ENCODE measurements at places on chromosomes 3 and 15.

- DNase-seq: no peak
These were observed 128.4 kb upstream of the TP63 start for GRCh38 chr3:189502676-189503257.

GRCh38 chr3:78507196-78507984 is 1260.4 kb downstream of the ROBO1 start:
- DNase-seq: no peak

DNA sequence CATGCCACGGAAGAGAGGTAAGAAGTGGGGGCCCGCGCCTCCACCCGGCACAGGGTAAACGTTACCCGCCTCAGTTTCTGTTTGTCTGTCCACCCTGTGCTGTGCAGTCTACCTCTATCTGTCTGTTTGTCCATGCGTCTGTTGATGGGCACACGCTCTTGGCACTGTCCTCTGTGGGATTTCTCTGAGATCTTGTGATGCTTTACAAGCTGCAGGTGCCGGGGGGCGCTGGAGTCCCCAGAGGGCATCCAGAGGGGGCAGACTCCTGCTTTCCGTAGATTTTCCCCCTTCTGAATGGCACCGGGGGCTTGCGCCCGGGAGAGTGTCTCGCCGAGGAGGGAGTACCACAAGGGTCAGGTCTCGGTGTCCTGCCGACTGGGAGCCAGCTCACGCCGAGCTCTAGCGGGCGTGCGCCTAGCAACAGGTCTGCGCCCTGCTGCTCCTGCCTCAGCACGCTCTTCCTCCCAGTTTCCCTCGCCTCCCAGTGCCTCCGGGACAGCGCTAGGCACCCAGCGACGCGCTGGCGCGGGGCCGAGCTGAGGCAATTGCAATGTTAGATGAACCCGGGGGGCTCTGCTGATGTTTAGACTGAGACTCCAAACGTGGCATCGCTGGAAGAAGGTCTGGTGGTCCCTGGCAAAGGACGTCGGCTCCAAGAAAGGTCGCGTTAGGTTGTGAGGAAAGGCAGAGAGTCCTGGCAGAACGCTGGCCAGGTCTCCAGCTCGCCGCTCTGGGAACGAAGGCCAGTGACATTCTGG is 667 bp downstream of the CEMIP start:
- DNase-seq: no peak

- DNase-seq: no peak
These were observed at the start of gene SHC4 for GRCh38 chr15:48963524-48964113. Gene SHC4 (minus strand): TSS chr15:48963919. CDS start chr15:48963015, 904 bp downstream.

DNA sequence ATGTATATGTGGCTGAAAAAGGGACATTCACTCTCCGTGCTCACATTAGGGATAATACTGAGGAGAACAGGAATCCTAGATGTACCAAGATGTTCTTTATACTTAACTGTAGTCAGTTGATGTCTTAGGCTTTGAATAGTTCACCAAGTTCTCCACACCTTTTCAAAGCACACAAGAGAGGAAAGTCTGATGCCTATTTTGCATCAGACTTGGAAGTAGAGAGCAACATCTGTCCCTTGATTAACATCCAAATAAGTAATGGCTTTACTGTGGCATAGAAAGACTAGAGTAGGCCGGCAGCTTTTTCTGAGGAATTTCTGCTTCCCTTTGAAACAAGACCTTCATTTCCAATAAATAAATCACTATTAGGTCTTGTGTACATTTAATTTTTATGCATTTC is 34.0 kb downstream of the PIGB start:
- DNase-seq: no peak

DNA sequence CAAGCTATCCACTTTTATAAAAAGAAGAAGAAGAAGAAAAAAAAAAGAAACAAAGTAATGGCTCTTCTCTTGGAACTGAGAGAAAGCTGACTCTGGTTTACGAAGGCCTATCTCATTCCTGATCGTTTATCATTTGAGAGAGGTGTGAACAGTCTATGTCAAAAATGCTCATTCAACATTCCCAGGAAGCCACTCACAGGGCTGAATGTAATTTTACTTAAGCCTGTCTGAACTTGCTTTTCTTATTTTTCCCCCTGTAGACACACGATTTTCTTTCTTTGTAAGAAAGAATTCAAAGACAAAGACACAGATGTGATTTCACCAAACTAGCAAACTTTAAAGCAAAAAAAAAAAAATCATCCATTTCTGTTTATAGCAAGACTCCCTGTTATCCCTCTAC is 805.8 kb downstream of the FHIT start:
- no peak for DNase-seq

DNA sequence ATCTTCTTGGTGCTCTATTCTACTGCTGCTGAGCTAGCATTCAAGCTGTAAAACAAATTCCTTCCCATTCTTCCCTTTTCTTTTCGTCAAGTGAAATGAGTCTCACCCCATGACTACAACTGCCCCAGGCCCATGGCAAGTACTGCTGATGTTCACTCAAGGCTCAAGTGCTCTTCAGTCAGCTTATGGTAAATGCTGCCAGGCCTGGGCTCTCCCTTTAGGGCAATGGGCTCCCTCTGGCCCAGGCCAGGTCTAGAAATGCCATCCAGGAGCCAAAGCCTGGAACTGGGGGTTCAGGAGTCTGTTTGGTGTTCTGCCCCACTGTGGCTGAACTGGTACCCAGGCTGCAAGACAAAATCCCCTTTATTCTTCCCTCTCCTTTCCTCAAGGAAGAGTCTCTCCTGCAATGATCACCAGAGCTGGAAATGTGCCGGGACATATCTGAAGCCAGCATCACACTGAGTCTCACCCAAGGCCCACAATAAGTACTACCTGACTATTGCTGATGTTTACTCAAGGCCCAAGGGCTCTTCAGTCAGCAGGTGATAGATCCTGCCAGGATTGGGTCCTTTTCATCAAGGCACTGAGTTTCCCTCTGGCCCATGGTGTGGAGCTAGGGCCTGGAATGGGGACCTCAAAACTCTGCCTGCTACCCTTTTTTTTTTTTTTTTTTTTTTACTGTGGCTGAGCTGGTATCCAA is 205.0 kb upstream of the STAC start:
- no peak for DNase-seq

DNA sequence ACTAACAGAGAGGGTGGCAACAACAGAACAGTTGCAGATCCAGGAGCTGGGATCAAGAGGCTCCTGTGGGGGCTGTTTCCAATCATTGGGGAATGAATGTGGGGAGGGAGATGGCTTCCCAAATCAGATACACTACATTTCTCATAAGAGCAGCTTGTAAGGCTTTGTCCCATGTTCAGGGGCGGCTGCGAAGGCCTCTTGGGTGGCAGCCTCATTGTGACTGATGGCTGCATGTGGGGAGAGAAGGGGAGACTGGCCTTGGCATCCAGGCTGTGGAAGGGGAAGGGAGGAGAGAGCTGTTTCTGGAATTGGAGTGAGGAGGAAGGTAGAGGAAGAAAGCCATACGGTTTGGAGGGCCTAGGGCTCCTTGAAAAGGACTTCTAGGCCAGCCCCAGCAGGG is 326.6 kb upstream of the RGMA start:
- no peak for DNase-seq

DNA sequence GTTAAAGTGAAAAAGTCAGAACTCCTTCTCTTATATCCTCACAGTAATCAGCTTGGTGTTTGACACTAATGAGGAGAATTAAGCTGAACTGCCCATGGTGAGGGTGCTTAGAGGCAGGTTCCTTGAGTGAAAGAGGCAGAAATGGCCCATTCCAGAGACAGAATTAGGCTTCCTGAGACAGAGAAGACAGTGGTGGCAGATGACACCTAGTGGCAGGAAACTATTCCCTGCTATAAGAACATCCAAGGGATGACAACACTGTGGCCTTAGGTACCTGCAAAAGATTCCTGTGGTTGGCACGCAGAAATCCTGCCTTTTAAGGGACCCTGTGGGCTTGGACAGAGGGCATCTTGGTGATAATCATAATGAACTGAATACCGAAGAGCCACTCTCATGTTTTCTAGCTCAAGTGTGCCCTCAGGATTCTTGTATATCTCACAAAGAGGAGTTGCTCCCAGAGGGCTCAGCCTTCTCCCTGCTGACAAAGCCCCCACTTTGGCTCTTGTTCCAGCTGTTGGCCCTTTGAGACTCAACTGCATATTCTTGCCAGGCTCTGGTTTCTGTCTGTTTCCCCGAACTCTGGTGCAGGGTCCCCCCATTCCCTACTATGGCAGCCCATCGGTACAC is 56.0 kb downstream of the KBTBD12 start:
- DNase-seq: no peak

All from stimulated activated CD4-positive, alpha-beta T cell treated with anti-CD3 and anti-CD28 coated beads, Interleukin-12 subunit alpha, Interleukin-12 subunit beta, amount 100 ng/mL, for 4 hours (primary cell).